ENCODE measurements at places on chromosomes 2 and 18.

GRCh38 chr2:207163053-207163755, 2.5 kb downstream of the KLF7 start:
- peak; percentile 34 for DNase-seq

- DNase-seq: no peak
These were observed 11.1 kb downstream of the AMMECR1L start for GRCh38 chr2:127874378-127875269.

GRCh38 chr2:129673847-129674711, 305.4 kb upstream of the RAB6C start:
- DNase-seq: no peak

- no peak for DNase-seq
These were observed 18.6 kb upstream of the SCRN3 start for GRCh38 chr2:174376967-174377366.

DNA sequence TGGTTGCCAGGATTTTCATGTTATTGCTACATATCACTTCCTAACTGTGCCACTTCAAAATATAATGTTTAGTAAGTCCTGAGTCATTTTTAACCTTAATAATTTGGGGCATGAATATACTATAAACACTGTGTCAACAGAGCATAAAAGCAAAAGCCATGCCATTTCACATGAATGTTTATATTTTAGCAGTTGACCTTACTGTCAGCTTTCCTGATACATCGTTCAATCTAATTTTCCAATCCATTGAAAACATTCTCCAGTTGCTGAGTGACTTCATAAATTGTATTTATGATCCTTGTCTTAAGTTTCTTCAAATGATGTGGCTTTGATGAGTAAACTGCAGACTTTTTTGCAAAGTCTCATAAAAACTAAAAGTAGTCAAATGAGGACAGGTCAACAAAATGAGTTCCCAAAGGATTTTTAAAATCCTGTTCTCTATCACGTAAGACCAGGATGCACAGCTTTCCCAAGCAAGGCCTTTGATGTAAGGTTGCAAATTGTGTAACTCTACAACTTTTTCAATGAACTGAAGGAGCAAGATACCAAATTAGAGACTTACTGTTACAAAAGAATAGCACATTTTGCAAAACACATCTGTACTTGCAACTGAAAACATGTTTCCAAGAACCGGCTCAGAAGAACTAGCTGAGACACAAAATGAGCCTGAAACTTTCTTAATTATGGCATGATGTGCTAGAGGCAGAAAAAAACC, 117.7 kb downstream of the SATB2 start:
- no peak for DNase-seq

- DNase-seq: no peak
These were observed 17.5 kb upstream of the TMEM163 start for GRCh38 chr2:134736167-134736880.

- DNase-seq: no peak
These were observed 76.1 kb upstream of the MAPRE2 start for GRCh38 chr18:34965108-34965507.

DNA sequence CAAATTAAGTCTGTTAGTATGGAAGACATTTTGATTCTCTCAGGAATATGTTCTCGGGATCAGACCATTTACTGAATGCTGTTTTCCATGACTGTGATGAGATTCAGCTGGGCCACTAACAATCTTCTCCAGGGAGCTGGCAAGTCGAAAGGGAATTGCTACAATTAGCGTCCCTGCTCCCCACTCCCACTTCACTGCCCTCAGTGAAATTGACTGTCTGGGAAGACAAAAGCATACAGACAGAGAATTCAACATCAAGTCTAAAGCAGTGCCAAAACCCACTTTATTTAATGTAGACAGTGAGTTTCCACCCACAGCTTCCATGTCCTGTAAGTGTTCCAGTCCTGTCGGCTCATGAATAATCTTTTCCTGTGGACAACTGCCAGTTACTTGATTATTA, 34.0 kb upstream of the COL3A1 start:
- DNase-seq: no peak

DNA sequence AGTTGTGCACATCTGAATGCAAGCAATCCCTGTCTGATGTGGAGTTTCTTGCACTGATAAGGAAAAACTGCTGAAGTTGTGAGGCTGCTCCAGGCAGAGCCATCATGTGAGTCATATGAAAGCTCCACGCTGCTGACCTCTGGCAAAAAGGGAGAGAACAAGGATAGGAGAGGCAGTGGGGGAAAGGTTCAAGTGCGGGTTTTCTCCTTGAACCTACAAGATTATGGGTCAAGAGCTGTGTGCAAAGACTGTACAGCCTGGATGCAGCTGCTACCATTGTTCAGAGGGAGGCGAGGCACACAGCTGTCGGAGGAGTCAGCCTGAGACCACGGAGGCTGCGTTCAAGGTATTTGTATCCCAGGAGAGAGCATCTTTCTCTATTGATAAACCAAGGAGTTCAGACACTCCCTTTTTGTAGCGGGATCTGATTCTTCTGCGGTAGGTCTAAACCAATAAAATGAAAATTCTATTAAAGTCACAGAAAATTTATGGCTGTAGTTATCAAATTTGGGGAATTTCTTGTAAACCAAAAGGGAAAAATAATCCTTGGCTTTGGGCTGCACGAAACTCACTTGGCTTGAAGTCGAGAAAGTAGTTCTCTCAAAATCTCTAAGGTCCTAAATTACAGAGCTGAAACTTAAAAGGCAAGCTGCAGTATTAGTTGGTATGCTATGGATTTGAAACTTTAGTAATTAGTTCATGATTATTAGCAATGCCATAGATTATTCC, at the start of gene CDK15:
CDK15 (plus strand) TSS at position 96 of the 729 bp plus-strand sequence; CDS start at position 224, 128 bp downstream.
- DNase-seq: no peak

DNA sequence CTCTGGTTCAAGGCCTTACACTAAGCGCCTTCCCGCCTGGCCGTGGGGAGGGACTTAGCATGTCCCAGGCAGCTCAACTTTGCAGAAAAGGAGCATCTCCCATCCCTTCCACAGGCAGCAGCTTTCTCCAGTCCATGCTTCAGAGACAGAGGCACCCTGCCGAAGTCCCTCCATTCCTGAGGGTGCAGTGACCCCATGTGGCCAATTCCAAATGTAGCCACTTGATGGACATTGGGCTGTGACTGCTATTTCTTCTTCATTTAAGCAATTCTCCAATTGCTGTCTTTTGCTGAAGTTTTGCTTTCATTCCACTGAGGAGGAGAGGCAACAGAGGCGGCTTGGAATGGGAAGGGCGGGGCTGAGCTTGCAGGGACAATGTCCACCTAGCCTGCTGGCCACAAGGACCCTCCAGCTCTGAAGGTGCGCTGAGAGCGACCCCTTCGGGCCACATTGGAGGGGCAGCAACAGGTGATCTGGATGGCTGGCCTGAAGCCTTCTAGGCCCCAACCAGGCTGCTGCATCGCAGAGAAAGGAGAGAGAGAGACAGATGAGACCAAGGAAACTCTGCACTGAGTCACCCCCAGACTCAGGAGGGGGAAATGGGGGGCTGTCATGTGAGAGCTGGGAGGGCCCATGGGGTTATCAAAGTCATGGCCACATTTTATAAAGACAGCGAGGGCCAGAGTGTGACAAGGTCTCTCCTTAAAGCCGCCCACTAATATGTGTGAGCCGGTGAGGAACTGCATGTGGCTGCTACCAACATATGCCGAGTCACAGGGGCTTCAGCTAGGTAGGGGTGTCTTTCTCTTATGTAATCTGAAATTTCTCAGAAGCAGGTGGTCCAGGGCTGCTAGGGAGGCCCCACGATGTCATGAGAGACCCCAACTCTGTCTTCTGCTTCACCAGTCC, 61.3 kb downstream of the LONRF2 start:
- no peak for DNase-seq

DNA sequence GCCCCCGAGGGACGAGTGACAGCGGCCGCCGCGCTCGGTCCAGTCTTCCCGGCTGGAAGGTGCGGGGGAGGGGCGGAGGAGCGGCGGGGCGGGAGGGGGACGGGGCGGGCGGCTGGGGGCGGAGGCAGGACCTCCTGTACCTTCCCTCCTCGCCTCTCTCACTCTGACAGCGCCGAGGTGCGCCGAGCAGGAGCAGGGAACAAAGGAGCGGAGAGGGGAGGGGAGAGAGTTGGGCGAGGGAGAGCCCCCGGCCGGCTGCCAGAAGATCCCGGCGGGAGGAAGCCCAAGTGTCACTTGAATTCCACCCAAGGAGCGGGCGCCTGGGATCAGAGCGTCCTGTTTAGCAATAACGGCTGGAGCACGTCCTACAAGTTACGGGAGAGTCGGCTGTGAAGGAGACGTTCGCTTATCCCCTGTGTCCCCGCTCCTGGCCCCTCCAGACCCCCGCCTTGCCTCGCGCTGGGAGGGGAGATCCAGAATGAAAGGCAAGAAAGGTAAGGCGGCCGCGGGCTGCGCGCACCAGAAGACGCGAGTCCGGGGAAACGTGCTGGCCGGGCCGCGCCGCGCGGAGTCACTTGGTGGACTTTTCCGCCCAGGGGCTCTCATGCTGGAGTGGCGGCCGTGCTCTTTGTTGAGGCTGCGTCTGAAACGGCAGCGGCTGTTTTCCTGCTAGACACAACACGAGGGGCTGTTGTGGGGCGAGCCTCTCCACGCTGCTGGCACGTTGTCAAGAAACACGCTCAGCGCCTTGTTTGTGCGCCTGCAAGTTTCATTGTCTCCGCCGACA, at the start of gene TGIF1:
TGIF1 (plus strand) TSS at position 161 of the 787 bp plus-strand sequence; CDS start at position 479, 318 bp downstream.
- peak; percentile 74 for DNase-seq

- peak; percentile 74 for DNase-seq
These were observed at the start of gene SP140 for GRCh38 chr2:230225486-230225885. TSS of gene SP140 (plus strand) at chr2:230225736. CDS start at chr2:230225845, 109 bp downstream.

GRCh38 chr2:127605691-127606263, 40.2 kb upstream of the GPR17 start:
- no peak for DNase-seq

DNA sequence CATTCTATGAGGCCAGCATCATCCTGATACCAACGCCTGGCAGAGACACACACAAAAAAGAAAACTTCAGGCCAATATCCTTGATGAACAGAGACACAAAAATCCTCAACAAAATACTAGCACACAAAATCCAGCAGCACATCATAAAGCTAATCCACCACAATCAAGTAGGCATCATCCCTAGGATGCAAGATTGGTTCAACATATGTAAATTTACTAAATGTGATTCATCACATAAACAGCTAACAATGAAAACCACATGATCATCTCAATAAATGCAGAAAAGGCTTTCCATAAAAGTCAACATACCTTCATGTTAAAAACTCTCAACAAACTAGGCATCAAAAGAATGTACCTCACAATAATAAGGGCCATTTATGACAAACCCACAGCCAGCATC, 65.3 kb downstream of the WDPCP start:
- DNase-seq: no peak
